SHP77 (cell line): ENCODE measurements at places on chromosomes 16 and 17.
A peak's percentile ranks its signal among the peaks of the same experiment; 100 is the strongest.

DNA sequence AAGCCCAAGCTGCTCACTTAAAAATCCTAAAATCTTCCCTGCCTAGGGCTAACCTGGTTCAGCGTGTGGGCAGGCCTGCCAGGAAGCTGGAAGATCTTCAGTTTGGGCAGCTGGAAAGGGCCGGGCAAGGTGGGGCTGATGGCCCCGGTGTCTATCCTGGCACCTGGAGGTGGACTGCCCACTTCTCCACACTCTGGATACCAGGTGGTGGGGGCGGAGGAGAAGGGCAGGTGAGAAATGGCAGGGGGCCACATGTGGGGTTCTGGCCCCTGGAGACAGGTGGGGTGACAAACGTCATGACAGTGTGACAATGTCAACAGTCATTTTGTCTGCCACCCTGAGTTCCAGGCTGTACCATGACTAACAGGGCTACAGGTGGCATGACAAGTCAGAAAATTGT is 78.5 kb upstream of the C16orf82 start:
- DNase-seq: peak; percentile 19

GRCh38 chr16:80526418-80527061 is 14.3 kb upstream of the DYNLRB2 start:
- peak; percentile 33 for DNase-seq

GRCh38 chr16:89101303-89102040 is 7.8 kb downstream of the ACSF3 start:
- DNase-seq: no peak

DNA sequence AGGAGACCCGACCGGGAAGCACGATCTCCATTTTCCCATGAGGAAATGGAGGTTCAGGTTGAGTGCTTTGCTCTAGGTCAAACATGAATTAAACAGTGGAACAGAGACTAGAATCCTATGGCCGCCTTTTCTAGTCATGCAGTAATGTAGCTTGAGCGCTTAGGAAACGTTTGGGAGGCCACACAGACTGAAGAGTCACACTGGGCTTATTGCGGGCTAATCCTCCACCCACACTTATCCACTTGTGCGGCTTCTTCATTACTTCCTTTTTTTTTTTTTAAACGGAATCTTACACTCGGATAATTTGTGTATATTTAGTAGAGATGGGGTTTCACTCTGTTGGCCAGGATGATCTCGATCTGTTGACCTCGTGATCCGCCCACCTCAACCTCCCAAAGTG is 26.0 kb downstream of the CACNG3 start:
- DNase-seq: no peak

- DNase-seq: no peak
These were observed 15.8 kb downstream of the TMEM98 start for GRCh38 chr17:32943647-32944191.

- DNase-seq: peak; percentile 2
These were observed 854.1 kb downstream of the KCNJ2 start for GRCh38 chr17:71023249-71024030.

DNA sequence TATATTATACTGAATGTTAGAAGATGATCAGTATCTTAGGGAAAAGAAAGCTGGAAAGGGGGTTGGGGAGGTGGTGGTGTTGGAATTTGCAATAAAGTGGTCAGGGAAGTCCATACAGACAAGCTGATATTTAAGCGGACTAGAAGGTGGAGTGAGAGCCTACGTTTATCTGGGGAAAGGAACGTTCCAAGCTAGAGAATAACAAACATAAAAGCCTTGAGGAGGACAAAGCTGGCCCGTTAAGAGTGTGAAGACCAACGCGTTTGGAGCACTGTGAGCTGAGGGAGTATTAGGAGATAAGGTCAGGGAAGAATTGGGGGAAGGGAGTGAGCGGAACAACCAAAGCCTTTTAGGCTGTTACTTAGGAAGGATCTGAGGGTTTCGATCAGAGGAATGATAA is 1.4 kb downstream of the DDX42 start:
- no peak for DNase-seq

GRCh38 chr16:3235856-3236669 is 1.1 kb upstream of the ZNF200 start:
- DNase-seq: no peak

GRCh38 chr17:48835971-48836370 is 5.1 kb downstream of the CALCOCO2 start:
- DNase-seq: no peak

DNA sequence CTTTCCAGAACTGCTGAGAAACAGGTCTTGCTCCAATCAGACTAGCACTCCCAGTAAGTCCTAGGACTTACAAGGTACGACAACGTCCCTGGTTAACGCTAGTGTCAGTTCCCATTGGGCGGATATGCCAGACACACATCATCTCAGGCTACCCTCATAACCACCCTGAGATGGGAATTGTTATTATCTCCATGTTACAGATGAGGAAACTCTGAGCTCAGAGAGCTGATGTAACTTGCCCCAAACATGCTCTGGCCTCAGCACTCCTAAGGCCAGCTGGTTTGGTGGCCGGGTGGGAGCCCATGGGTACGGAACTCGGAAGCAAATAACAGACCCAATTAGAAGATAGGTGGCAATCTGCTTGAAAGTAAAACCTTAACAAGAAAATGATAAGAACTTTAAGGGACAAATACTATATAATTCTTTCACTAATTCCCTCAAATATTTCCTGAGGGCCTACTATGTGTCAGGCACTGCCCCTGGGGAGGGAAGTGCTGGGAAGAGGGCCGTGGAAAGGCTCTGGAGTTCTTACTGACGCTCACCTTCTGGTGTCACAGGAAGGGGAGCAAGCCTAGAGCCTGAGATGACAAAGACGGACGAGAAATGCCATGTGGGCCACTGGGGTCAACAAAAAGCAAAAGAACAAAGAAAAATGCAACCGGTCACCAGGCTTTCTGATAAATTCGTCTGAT is 6.9 kb downstream of the CREBBP start:
- no peak for DNase-seq

GRCh38 chr17:7408252-7408727 is 645 bp downstream of the NLGN2 start:
- DNase-seq: no peak
